SJSA1 (cell line): ENCODE measurements at places on chromosomes 4 and X. TPM values are rescaled to one million over a fixed set of nuclear protein-coding genes. Genes with fewer than 3 reads are reported as not detected.
A peak's percentile ranks its signal among the peaks of the same experiment; 100 is the strongest.

GRCh38 chrX:22737541-22737940 is 262.2 kb upstream of the DDX53 start:
- DNase-seq: no peak

Gene VGLL1
- total RNA-seq: not detected in 2 replicates

DNA sequence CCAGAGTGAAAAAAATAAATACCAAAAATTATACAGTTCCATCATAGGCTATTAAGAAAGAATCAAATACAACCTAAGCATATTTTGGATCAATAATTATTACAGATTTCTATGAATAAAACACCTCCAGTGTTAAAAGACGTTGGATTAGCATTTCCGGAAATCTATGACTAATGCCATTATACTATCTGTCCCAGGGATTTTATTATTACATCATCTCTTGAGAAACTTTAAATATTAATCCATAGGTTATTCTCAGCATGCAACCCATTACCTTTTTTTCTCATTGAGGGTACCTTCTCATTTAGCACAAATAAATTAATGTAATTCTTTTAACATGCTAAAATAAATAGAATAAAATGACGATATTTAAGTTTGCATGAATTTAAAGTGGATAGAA is 44.6 kb downstream of the CXorf58 start:
- no peak for DNase-seq

GRCh38 chr4:123666486-123666885 is 269.9 kb downstream of the SPRY1 start:
- DNase-seq: no peak

Gene MMAA
- 3.0 and 13.9 TPM in 2 replicates for total RNA-seq

Gene EREG
- not detected in 2 replicates for total RNA-seq

- DNase-seq: no peak
These were observed 1.4 kb upstream of the CORIN start for GRCh38 chr4:47839259-47839658.

- DNase-seq: peak; percentile 3
These were observed 1.5 kb downstream of the USP38 start for GRCh38 chr4:143186212-143186611.

DNA sequence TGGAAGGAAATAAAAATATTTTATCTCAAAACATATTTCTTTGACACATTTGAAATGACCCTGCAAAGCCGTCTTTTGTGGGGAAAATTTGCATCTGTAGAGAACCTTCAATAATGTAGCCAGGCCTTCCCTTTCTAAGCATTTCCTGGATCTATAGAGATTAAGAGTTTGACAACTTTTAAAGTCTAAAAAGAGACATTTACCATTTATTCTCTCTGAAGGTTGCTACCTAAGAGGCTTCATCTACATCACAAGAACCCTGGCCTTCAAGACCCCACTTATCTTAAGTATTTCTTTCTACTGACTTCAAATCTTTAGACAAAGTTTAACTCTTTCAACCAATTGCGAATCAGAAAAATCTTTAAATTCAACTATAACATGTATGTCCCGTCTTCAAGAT is 1639.8 kb downstream of the RPA4 start:
- DNase-seq: no peak

Gene BCORL1
- total RNA-seq: 0.19 and 0.47 TPM in 2 replicates

GRCh38 chr4:6693231-6694176 is at the start of gene S100P:
S100P (plus strand) TSS chr4:6693878; CDS start chr4:6693933, 55 bp downstream.
- no peak for DNase-seq

- DNase-seq: no peak
These were observed 39.8 kb upstream of the TCEAL2 start for GRCh38 chrX:102085706-102086105.

DNA sequence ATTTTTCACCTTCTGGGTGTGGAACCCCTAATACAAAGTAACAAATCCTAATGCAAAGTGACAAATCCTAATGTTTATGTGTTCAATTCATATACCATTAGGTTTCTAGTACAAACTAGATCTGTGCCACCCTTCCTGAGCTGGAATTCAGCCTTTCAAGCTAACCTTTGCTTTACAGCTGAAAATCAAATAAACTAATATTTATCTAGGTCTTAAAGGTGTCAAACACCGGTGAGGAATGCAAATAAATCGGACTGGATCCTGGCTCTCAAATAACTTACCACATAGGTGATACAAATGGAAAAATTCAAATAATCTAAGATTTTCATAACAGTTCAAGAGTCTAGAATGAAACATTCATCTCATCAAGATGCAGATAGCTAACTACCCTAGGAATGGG is 11.6 kb downstream of the IRF2 start:
- DNase-seq: no peak

GRCh38 chr4:73985528-73985852 is 2.5 kb downstream of the PPBP start:
- DNase-seq: no peak

- DNase-seq: no peak
These were observed 268.9 kb downstream of the C4orf33 start for GRCh38 chr4:129364747-129365452.

Gene ZC4H2
- 2.2 and 4.4 TPM in 2 replicates for total RNA-seq

GRCh38 chr4:152099981-152100378 is 339.2 kb upstream of the GATB start:
- no peak for DNase-seq

- peak; percentile 6 for DNase-seq
These were observed 115.0 kb upstream of the SHISA3 start for GRCh38 chr4:42282081-42282901.

- peak; percentile 14 for DNase-seq
These were observed 23.6 kb upstream of the TBC1D14 start for GRCh38 chr4:6885953-6886557.

Gene PABPC5
- total RNA-seq: 0.61 and 1.4 TPM in 2 replicates
